Activated T-cell treated with anti-CD3 and anti-CD28 coated beads, Interleukin-2, amount 50 U/mL, for 24 hours (primary cell): ENCODE measurements at places on chromosomes 16 and 17.
A peak's percentile ranks its signal among the peaks of the same experiment; 100 is the strongest.

DNA sequence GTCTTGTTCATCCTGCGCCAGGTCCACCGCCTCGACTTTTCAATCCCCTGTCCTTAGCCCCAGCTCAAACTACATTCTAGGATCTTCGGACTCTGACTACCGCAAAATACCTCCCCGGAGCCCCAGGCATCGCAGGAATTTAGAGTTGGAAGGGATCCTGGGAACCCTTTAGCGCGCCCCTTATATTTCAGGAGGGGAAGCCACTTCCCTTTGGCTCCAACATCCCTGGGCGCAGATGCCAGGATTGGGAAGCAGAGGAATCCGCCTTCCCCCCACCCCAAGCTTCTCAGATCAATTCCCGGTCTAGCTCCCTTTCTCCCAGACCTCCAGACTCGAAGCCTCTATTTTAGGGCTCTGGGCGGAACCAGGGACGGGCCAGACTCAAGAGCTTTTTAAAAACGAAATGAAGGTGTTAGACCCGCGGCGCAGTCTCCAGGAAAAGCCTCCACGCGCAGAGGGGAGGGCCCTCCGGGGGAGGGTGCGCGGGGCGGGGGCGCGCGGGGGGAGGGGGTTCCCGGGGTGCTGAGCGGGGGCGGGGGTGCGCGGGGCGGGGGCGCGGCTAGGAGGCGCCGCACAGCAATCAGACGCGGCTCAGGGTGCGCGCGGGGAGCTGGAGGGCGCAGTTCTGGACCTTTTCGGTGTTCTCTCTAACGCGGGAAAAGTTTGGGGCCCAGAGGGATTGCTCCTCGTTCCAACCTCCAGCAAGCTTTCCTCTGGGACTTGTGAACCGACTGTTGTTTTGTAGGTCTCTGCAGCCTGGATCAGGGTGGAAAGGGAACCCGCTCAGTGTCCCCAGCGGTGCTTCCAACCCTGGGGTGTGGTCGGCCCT is 1.6 kb downstream of the AHSP start:
- DNase-seq: no peak

DNA sequence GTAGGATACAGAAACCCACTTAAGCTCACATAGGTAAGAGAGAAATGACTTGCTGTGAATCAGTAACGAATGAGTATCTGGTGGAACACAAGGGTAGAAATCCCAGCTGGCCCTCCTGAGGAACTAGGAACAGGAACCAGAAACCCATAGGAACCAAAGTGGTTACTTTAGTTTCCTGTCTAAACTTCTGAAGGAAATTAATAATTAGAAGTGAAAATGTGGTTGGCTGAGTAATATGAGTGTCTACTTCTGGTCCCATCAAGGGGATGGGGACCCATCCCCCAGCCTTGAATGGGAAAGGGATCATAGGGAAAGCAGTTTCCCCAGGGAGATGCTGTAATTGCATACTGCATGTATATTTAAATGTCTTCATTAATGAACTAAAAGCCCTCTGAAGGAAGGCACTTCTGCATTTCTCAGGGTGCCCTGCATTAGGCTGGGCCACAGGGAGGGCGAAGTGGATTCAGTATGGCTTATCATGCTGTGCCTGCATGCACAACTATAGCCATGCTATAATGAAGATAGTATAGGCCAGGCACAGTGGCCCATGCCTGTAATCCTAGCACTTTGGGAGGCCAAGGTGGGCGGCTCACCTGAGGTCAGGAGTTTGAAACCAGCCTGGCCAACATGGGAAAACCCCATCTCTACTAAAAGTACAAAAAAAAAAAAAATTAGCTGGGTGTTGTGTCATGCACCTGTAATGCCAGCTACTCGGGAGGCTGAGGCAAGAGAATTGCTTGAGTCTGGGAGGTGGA is 45.6 kb downstream of the CYB5B start:
- DNase-seq: peak; percentile 56

DNA sequence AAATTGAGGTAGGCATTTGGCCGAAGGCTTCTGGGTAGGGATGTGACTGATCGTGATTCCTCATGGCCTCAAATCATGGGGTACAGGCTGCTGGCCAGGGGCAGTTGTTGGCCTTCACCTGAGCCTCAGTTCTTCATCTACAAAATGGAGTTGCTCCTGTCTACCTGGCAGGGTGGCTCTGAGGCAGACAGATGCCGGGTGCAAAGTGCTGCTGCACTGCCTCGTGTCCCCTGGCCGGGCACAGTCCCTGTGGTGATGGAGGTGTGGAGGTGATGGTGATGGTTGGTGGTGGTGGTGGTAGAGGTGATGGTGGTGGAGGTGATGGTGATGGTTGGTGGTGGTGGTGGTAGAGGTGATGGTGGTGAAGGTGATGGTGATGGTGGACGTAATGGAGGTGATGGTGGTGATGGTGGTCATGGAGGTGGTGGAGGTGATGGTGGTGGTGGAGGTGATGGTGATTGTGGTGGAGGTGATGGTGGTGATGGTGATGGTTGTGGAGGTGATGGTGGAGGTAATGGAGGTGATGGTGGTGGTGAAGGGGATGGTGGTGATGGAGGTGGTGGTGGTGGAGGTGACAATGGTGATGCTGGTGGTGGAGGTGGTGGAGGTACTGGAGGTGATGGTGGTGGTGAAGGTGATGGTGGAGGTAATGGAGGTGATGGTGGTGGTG is 52.6 kb downstream of the RNF213 start:
- DNase-seq: no peak

GRCh38 chr17:78726513-78726912 is 55.6 kb downstream of the CYTH1 start:
- DNase-seq: no peak

DNA sequence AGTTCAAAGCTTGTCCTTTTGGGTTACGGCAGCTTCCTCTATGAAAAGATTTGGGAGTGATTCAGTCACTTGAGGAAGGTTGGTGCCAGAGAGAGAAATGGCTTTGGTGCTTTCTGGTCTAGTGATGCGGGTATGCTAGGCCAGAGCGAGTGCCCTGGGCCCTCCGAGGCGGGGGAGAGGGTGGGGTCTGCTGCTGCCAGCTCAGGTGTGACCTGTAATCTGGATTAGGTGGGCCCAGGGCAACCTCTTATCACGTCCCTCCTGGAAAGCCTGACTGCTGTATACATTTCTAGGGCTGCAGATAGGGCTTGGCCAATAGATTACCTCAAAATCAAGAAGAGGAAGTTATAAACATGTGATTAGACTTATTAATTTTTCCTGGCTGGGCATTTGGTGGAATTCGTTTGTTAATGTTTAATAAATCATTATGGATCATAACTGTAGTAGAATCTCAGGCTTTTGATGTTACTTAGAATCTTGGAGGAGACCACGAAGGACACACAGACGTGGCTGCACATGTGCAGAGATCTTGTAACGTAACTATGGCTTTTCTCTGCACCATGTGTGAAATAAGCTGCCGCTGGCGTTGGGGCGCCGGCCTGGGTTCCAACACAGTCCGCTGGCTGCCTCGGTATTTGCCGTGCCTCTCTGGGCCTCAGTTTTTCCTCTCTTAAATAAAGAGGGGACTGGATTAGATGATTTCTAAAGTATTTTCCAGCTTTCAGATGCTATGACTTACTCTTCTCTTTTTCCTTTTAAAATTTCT is 1.2 kb downstream of the IRF8 start:
- DNase-seq: peak; percentile 39

GRCh38 chr17:4054446-4054845 is 88.4 kb downstream of the ZZEF1 start:
- DNase-seq: no peak

- no peak for DNase-seq
Measured at GRCh38 chr17:69602972-69603371, 188.5 kb downstream of the MAP2K6 start.

GRCh38 chr17:27320222-27320560 is 26.3 kb downstream of the WSB1 start:
- DNase-seq: no peak

DNA sequence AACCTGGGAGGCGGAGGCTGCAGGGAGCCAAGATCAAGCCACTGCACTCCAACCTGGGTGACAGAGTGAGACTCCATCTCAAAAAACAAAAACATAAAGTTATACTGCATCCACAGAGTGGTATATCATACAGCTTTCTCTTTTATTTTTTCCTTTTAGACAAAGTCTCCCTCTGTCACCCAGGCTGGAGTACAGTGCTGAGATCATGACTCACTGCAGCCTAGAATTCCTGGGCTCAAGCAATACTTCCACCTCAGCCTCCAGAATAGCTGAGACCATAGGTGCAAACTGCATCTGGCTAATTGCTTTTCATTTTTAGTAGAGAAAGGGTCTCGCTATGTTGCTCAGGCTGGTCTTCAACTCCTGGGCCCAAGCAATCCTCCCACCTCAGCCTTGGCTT is 10.0 kb upstream of the COPRS start:
- DNase-seq: no peak

DNA sequence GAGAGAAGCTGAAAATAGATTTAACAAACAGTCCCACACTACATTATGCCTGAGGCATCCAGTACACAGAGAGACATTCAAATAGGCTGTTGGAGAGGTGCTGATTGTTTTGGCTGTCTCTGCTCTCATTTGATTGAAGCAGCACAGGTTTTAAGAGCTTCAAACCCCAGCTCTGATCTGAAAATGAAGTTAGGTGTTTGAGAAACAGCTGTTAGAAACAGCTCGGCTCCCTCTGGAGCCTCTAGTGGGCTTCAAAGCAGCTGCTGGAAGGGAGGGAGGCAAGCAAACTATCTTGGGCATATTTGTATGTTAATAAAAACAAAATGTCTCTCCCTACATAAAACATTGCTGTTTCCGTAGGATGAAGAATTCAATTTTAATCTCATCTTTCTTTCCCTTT is 607.3 kb upstream of the GOT2 start:
- DNase-seq: no peak

GRCh38 chr17:55411463-55411855 is 10.2 kb downstream of the MMD start:
- DNase-seq: no peak

- DNase-seq: peak; percentile 69
Measured at GRCh38 chr17:76145231-76146052, 4.4 kb upstream of the FOXJ1 start.

- DNase-seq: no peak
Measured at GRCh38 chr17:42985225-42985624, 4.9 kb downstream of the RUNDC1 start.

- peak; percentile 92 for DNase-seq
Measured at GRCh38 chr16:89720813-89721545, at the start of the genes VPS9D1 and ZNF276. Gene VPS9D1 (minus strand): TSS chr16:89720898. CDS start chr16:89720861, 37 bp downstream. Gene ZNF276 (plus strand): TSS chr16:89721537. CDS start chr16:89721641, 104 bp downstream.

- no peak for DNase-seq
Measured at GRCh38 chr16:88754912-88755744, 29.9 kb downstream of the PIEZO1 start.

GRCh38 chr17:81808778-81809555 is 5.0 kb downstream of the GCGR start:
- no peak for DNase-seq

- no peak for DNase-seq
Measured at GRCh38 chr16:87445486-87445885, 47.3 kb downstream of the ZCCHC14 start.

DNA sequence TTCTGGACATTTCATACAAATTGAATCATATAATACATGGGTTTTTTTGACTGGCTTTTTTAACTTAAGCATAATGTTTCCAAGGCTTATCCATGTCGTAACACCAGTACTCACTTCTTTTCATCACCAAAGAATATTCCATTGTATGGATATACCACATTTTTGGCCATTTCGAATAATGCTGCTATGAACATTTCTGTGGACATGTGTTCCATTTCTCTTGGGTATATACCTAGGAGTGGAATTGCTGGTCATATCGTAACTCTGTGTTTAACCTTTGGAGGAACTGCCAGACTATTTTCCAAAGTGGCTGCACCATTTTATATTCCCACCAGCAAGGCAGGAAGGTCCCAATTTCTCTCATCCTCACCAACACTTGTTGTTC is 46.0 kb upstream of the WSB1 start:
- DNase-seq: no peak

- DNase-seq: no peak
Measured at GRCh38 chr16:72400257-72401083, 228.5 kb upstream of the PMFBP1 start.
